ENCODE measurements at places on chromosomes 4 and X.

DNA sequence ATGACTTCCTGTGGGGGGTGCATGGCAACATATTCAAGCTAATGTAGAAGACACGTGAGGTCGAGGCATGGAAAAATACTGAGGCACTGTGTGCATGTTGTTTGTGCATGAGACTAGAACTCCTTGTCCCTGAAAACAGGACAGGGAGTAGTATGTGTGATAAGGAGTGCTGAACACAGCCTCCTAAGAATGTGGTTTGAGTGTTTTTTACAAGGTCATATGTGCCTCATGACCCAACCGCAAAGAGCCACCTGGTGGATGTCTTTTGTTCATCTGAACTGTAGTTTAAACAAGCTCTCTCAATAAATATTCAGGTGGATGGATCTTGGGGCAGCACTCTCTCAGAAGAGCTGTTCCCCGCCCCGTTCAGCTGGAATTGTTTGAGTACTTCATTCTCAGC lies 226.6 kb downstream of the NLGN4X start:
- no peak for DNase-seq

GRCh38 chr4:168995537-168996295 lies 14.3 kb downstream of the CBR4 start:
- no peak for DNase-seq

DNA sequence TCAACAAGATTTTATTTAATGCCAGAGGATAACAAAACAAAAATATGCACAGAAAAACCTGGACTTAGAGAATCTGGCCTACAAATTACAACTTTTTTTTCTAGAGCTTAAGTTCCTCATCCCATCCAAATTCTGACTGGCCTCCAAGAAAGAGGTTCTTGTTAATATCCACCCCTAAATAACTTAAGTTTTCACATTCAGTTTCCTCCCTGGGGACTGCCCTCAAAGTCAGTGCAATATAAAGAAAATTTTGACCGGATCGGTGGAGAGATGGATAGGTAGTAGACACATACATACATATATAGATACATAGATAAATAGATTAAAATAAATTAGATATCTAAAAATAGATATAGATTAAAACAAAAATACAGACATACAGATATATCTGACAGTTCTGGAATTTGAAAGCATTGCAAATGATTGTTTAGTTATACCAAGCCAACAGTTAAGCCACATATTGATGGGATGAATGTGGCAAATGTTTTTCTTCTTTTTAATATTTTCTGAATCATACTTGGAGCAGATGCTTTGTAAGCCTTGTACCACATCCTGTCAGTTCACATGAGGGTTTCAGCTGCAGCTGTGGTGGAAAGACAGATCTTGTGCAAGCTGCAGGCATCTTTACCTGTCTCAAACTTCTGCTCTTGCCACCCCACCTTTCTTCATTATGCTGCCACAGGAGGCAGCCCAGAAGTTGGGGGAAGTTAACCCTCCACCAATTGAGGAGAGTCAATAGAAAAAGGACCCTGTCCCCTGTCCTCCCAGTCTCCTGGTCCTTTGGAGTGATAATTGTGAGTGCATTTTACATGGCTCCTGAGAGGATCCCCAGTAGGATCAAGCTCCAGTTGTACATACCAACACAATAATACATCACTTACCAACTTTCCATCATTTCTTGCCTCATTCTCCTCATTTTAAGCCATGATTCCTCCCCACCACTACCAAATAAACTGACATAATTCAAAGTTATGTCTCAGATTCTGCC lies 58.5 kb upstream of the PRDM8 start:
- peak; percentile 73 for DNase-seq

DNA sequence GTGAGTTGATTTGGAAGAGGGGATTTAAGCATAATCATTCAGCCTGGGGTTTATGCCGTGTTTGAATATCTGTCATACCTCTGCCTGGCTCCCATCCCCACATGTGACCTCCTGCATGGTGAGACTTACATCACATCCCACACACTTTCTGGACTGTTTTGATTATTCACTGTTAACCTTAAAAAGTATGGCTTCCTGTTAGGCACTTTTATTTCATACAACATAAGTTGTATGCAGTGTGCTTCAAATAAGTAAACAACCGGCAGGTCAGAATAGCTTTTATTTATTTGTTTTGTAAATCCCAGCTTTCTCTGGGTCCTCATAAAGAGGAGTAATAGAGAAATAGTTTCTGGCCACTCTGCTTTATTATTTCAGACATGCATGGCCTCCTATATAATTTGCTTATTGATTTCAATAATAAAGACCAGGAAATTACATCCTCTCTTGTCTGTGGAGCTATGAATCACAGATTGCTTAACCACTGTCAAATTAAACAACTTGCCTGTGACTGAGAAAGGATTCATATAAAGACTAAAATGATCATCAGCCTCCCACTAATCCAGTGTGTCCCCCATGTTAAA lies 376.8 kb upstream of the ZFP42 start:
- DNase-seq, result no peak

DNA sequence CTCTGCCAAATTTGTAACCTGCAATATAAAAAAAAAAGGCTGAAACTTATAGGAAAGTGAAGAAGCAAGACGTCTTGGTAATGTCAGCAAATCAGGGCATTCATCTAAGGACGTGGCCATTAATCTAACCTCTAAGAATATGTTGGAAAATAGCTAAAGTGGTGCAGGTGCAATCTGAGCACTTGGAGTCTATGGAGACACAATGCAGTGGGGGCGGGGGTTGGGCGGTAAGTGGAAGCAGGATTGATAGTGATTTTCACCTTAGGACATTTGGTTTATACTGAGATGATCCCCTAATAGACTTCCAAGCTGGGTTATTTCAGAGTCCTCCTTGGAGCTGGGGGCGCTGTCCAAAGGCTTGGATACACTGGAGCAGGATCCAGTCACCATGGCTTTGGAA lies 283.4 kb downstream of the EPHA5 start:
- DNase-seq, result no peak

DNA sequence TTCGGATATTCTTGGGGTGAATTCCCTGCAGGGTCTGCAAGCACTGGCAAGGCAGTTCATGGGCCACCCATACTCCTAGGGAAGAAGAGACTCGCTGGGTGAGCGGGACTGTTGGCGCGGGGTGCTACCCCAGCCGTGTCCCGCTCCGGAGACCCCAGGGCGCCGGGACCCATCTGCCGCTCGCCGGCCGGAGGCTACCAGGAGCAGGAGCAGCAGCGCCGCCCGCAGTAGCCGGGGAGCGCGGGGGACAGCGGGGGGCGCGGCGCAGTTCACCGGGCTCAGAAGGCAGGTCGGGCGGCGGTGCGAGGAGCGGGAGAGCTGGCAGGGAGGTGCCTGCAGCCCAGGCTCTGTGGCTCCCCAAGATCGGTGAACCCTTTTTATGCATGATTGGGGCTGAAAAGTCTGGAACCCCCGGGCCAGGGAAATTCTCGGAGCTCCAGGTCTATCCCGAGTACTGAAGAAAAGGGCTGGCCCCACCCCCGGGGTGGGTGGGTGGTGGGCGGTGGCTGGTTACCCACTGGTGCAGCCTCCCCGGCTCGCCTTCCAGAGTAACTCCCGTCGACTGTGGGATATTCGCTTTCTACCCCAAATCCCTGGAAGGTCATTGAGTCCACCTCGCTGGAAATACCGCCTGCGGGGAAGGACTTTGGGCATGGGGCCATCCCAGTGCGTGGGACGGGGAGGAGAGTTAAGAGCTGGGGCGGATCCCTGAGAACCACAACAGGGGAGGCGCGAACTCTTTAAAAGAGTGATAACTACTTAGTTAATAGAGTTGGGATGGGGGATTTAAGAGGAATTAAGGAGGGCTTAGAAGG lies 37.6 kb downstream of the PF4 start:
- no peak for DNase-seq

- DNase-seq, result no peak
Observed at GRCh38 chr4:146478009-146478408, 43.7 kb downstream of the SLC10A7 start.

- DNase-seq, result peak; percentile 54
Observed at GRCh38 chr4:21769404-21770147, 179.0 kb downstream of the KCNIP4 start.

DNA sequence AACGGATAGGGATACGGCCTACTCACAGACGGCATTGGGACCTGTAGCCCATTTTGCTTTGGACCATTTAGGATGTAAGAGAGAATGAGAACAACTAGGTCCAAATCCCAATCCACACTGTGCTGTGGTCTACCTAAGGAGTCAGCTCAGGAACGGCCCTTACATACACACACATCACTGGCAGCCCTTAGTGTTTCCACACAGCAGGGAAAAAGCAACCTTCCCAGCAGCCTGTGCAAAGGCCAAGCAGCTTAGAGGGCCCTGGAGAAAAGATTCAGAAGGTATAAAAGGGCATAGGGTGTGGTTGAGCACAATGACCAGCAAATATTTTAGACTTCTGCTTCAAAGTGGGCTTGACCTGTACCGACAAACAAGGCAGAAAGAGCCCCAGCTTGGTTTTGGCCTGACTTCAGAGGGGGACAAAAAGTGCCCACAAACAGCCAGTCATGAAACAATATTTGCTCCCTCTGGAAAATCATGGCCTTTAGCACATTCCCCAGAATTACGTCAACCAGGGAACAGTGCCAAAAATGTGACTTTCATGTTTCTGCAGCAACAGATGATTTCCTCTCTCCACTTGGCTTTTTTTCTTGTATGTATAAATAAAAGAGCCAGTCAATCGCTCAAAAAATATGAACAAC lies 359.5 kb upstream of the FGF16 start:
- no peak for DNase-seq

- DNase-seq, result no peak
Observed at GRCh38 chr4:109169170-109169569, 133.3 kb downstream of the COL25A1 start.

DNA sequence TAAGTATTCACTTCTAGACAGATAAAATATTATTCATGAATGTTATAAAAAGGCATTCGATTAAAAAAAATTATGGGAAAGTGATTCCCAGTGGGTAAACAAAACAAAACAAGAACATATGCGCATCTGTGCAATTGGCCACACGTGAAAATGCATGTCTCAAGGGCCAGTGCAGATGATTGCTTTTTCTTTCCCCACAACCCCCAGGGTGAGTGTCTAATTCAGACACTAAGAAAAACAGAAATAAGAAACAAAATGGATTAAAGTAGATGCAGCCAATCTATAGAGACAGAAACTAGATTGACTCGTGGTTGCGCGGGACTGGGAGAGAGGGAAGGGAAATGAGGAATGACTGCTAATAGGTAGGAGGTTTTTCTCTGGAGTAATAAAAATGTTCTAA lies 49.5 kb downstream of the GPM6A start:
- no peak for DNase-seq

- DNase-seq, result no peak
Observed at GRCh38 chrX:110683925-110684324, 111.7 kb downstream of the CHRDL1 start.

- DNase-seq, result no peak
Observed at GRCh38 chr4:172045981-172046380, 232.8 kb downstream of the GALNTL6 start.

GRCh38 chr4:90951037-90951436 lies 823.8 kb downstream of the CCSER1 start:
- DNase-seq, result no peak

DNA sequence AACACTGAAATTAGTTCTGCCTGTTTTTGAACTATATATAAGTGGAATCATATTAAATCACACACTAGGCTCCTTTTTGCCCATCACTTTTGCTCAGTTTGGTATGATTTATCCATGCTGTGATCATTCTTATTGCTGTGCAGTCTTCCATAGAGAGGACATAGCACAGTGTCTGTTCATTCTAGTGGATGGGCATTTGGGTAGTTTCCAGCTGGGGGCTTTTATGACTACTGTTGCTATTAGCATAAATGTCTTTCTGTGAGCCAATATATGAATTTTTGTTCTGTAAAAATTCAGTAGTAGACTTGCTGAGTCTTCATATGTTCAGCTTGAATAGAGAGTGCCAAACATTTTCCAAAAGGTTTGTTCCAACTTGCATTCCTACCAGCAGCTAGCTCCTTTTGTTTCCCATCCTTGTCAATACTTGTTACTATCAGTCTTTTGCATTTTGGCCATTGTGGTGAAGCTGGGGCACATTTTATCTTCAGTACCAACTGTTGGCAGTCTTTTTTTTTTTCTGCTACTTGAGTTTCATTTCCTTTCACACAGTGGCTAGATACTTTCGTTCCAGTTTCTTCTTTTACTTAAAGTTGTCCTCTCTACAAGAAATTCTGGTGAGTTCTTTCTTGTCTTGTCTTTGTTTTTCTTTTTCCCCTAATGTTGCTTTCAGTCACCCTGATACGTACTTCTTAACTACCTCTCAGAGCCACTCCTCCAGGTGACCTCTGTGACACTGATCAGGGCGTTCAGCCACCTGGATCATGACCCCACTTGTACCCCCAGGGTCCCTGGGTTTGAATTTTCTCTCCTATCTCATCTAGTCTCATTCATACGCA lies 87.0 kb downstream of the ANXA3 start:
- DNase-seq, result no peak

GRCh38 chrX:91039777-91040176 lies 394.9 kb upstream of the PABPC5 start:
- DNase-seq, result no peak

GRCh38 chrX:8126092-8126491 lies 45.0 kb downstream of the VCX2 start:
- DNase-seq, result no peak

DNA sequence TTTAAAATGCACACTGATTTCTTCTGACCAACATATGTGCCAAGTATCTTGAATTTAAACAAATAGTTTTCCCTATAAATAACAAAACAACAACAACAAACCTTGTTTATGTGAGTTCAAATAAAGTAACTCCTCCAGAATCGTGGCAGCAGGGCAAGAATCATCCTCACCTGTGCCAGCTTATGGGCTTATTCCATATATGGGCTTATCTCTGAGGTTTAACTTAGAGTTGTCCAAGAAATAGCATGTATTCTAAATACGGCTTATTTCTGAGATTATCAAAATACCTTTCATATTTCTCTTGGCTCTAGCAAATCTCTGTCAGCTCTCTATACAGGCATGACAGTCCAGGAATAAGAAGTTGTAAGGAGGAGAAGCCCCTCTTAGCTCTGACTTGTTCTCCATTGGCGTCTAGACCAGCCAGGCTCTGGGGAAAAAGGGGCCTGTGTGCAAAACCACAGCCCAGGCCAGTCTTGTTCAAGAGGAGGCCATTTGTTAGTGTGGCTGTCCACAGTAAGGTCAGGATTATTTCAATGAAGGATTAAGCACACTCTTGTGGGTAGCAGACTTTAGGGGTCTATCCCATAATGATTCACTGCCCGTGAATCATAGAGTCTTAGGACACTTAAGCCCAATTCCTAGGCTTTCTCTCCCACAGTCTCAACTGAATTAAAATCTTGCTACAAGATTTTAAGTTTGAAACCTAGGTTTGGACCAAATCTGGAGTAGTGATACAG lies 63.2 kb downstream of the FRAS1 start:
- no peak for DNase-seq

- no peak for DNase-seq
Observed at GRCh38 chrX:83819304-83819703, 41.6 kb upstream of the CYLC1 start.

GRCh38 chr4:15992167-15992485 lies 29.2 kb upstream of the FGFBP2 start:
- DNase-seq, result no peak

DNA sequence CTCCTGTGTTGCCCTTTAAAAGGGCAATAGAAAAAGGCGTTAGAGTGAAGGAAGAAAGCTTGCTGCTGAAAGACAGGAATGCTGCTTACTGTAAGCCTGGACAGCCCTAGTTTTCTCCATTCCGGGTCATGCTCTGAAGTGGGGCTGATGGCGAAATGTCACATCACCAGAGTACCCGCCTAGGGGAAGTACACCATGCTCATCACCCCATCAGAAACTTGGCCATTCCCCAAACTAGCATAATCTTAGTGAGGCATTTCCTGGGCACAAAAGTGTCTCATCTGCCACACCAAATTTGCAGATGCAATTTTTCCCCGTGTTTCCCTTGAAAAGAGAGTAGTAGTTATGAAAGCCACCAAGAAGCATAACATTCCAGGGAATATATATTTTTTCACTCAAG lies 47.8 kb upstream of the CAMK2D start:
- DNase-seq, result no peak

Measured in bone marrow (tissue), 2 donors.